ENCODE measurements at places on chromosomes 2 and 18. TPM values are rescaled to one million over a fixed set of nuclear protein-coding genes. Genes with fewer than 3 reads are reported as not detected.
A peak's percentile ranks its signal among the peaks of the same experiment; 100 is the strongest.

GRCh38 chr18:37122877-37123276 lies 293.9 kb downstream of the KIAA1328 start:
- no peak overlapping the region for H3K4me3 ChIP-seq
- DNase-seq: no peak
- no peaks in the 10 kb centered on the region for H3K36me3 ChIP-seq
- H3K27me3 ChIP-seq: no peaks in the 10 kb centered on the region
- no peak overlapping the region for H3K27ac ChIP-seq
- H3K4me1 ChIP-seq: no peaks in the 10 kb centered on the region

GRCh38 chr2:57368190-57368589 lies 678.4 kb upstream of the VRK2 start:
- no peaks in the 10 kb centered on the region for H3K36me3 ChIP-seq
- no peak overlapping the region for H3K4me3 ChIP-seq
- H3K4me1 ChIP-seq: no peaks in the 10 kb centered on the region

GRCh38 chr2:164903951-164904350 lies 51.4 kb downstream of the SLC38A11 start:
- H3K27ac ChIP-seq: no peak overlapping the region
- no peak overlapping the region for H3K4me3 ChIP-seq
- H3K36me3 ChIP-seq: no peaks in the 10 kb centered on the region
- DNase-seq: no peak
- H3K4me1 ChIP-seq: no peaks in the 10 kb centered on the region

- DNase-seq: no peak
- no peaks in the 10 kb centered on the region for H3K27me3 ChIP-seq
- no peaks in the 10 kb centered on the region for H3K36me3 ChIP-seq
- no peak overlapping the region for H3K27ac ChIP-seq
- no peaks in the 10 kb centered on the region for H3K4me1 ChIP-seq
Measured at GRCh38 chr2:177893880-177894279, 178.7 kb downstream of the PDE11A start.

- no peaks in the 10 kb centered on the region for H3K27me3 ChIP-seq
- DNase-seq: no peak
- H3K36me3 ChIP-seq: no peaks in the 10 kb centered on the region
- no peak overlapping the region for H3K4me3 ChIP-seq
- H3K27ac ChIP-seq: no peak overlapping the region
- H3K4me1 ChIP-seq: no peaks in the 10 kb centered on the region
Measured at GRCh38 chr2:72570413-72570812, 255.4 kb downstream of the EXOC6B start.

- H3K27me3 ChIP-seq: no peaks in the 10 kb centered on the region
- H3K27ac ChIP-seq: no peak overlapping the region
- H3K4me1 ChIP-seq: no peaks in the 10 kb centered on the region
- H3K36me3 ChIP-seq: no peaks in the 10 kb centered on the region
- no peak for DNase-seq
Measured at GRCh38 chr2:67877301-67877700, 185.5 kb downstream of the C1D start.

DNA sequence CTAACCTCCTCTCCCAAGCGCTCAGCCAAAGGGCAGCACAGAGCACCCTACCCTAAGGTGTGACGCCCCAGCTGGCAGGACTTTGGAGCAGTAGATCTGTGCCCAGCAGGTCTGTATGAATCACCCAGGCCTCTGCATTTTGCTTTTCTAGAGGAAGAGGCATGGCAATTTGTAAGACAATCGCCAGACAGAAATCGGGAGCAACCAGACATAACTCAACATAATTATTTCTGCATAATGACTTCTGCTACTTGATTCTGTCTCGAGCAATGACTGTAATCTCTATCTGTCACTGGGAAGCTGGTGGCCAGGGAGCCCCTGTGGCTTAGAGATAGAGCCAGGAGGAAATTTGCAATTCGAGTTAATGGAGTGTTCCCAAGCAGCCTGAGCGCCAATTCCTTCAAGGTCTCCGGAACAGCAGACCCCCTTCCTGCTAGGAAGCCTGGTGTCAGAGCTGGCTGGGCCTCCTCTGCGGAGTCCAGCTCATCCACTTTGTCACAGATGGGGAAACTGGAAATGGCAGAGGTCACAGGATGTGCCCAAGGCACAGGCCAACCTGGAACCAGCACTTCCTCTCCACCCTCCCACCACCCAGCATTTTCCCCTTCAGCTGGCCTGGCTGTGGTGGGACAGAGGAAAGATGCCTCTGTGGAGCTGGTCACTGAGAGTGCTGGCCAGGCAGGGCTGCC lies 55.0 kb downstream of the ODC1 start:
- DNase-seq: no peak
- peaks cover 3% of the 10 kb centered on the region for H3K36me3 ChIP-seq
- H3K27ac ChIP-seq: no peak overlapping the region
- H3K4me3 ChIP-seq: no peak overlapping the region
- no peaks in the 10 kb centered on the region for H3K27me3 ChIP-seq
- H3K4me1 ChIP-seq: peaks cover 47% of the 10 kb centered on the region

DNA sequence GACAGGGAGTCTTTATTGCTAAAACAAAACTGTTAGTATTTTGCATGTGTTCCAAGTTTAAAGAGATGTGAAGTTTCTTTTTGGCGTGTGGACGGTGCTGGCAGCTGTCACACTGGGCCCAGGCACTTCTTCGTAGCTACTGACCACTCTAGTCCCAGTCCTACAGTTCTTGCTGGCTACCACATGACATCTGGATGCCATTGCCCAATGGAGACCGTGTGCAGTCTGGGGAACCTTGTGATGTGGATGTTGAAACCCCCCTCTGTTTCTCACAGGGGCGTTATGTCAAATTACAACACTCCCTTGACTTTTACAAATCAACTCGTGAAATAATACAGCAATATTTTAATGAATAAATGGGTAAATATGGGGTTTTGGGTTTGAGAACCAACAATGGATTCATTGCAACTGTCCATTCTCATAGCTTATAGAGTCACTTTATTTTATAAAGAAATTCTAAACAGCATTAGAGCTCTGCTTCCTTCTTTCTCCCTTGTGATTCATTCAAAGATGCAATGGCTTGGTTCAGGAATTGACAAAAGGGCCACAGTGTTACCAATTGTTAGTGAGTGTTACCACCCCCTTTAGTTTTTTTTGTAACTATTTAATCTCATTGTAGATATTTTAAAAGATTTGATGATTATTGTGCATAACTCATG lies 1.2 kb downstream of the GPD2 start:
- H3K4me3 ChIP-seq: peak overlapping the region; percentile 66
- peaks cover 22% of the 10 kb centered on the region for H3K4me1 ChIP-seq

DNA sequence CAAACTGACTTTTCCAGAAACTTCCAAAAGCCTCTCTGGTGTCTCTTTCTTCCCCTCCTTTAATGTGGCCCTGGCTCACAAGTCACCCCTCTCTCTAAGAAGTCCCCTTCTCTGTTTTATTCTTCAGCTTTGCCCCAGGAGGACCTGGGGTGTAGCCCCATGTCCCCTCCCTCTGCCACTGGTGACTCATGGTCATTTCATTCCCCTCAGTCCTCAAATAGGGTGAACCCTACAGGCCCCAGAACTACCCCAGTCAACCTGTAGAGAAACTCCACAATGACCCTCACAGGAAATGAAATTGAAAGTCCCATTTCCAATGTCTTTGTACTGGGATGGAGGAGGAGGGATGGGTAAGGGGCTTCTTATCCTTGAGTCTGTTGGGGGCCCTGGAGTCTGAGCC lies 6.2 kb upstream of the SPEG start:
- DNase-seq: no peak
- H3K27me3 ChIP-seq: no peaks in the 10 kb centered on the region

DNA sequence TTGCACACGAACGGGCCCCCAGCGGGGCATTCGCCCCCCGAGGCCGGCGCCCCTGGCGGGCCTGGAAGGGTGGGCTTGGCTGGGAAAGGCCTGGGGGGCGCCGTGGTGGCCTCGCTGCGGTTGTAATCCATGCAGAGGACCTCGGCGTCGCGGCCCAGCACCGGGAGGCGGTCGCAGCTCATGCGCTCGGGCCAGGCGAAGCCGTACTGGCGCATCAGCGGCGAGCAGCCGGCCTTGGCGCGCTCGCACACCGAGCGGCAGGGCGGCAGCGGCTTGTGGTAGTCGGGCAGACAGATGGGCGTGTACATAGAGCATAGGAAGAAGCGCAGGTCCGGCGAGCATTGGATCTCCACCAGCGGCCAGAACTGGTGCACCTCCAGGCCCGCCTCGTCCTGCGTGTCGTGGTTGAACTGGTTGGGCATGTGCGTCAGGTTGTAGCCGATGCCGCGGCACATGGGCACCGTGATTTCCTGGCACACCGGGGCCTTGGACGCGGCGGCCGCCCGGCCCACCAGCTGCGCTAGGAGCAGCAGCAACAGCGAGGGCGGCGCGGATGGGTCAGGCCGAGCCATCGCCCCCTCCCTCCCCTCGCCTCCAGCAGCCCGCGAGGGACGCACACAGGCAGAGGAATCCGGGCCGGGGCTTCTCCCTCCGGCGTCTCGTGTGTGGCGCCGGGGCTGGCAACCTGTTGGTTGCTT lies 1.4 kb downstream of the FZD5 start:
- DNase-seq: peak; percentile 49
- H3K4me1 ChIP-seq: peaks cover 41% of the 10 kb centered on the region
- H3K27me3 ChIP-seq: peaks cover 9% of the 10 kb centered on the region
- no peaks in the 10 kb centered on the region for H3K36me3 ChIP-seq

DNA sequence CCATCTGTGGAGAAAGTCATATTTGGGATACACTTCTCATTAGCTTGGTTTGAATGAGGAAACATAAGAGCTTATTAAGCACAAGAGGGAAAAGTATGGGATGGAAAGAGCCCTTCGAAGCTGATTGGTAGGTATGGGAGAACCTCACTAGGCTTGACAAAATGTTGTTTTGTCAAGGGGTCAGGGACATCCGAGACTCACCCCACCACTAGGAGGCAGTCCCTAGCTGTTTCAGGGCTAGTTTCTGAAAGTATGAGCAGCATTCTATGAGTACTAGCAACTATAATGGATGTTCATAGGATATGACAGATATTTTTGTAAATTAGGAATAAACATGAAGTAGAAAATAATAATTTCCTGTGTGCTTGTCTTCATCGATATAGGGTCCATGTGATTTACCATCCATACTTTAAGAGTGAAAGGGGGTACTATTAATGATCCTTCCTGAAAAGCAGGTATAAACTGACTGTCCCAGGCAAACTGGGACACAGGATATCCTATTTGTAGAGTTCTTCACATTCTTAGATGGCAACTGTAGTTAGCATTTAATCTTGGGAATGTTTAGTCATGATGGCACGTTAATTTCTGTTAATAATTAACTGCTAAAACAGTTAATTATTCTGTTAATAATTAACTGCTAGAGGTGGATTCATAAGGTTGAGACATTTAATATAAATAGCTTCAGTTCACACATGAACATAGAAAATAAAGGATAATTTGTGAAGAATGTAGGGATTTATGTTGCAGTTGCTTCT lies 28.4 kb downstream of the OTX1 start:
- no peaks in the 10 kb centered on the region for H3K4me1 ChIP-seq
- H3K4me3 ChIP-seq: no peak overlapping the region
- DNase-seq: no peak
- no peak overlapping the region for H3K27ac ChIP-seq

- no peak overlapping the region for H3K27ac ChIP-seq
- H3K4me3 ChIP-seq: no peak overlapping the region
- H3K4me1 ChIP-seq: no peaks in the 10 kb centered on the region
- H3K27me3 ChIP-seq: no peaks in the 10 kb centered on the region
Measured at GRCh38 chr18:74929110-74929509, 279.8 kb downstream of the PTGR3 start.

DNA sequence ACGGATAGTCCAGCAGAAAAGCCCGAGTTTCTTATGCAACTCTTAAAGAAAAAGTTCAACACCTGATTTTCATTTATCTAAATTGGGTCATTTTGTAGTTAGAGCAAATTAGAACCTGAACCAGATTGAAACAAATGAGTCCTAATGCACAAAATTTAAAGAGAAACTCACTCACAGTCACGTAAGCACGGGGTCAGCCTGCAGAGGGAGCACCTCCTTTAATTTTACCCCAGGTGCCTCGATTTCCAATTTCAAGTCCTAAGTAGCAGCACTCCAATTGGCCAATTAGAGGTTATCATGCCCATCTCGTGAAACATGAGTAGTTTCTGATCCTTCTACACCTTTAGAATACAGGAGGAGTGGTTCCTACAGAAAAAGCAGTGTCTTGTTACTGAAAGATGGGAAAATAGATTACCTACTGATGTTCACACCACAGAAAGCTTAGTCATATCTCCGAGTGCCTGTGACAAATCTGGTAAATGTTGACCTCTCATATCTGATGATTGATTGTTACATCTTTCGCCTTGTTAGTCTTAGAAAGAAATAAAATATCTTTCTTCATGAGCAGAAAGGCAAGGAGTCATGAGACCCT lies 1929.8 kb upstream of the LRRTM1 start:
- H3K4me1 ChIP-seq: no peaks in the 10 kb centered on the region
- no peak for DNase-seq
- no peaks in the 10 kb centered on the region for H3K27me3 ChIP-seq
- H3K27ac ChIP-seq: no peak overlapping the region
- no peak overlapping the region for H3K4me3 ChIP-seq

- no peaks in the 10 kb centered on the region for H3K27me3 ChIP-seq
- H3K36me3 ChIP-seq: no peaks in the 10 kb centered on the region
- DNase-seq: peak; percentile 90
- peak within 1 kb of the TSS; percentile 90 for H3K4me3 ChIP-seq
- peak within 1 kb of the TSS; percentile 65 for H3K27ac ChIP-seq
Measured at GRCh38 chr2:73071360-73072128, at the start of gene SFXN5. Gene SFXN5, minus strand, starts transcription at chr2:73071712. Its CDS starts 7 bp downstream, at chr2:73071705.

GRCh38 chr18:10860382-10860781 lies 289.0 kb downstream of the PIEZO2 start:
- H3K4me1 ChIP-seq: no peaks in the 10 kb centered on the region
- H3K27me3 ChIP-seq: no peaks in the 10 kb centered on the region
- H3K4me3 ChIP-seq: no peak overlapping the region
- no peak overlapping the region for H3K27ac ChIP-seq
- DNase-seq: no peak

- H3K36me3 ChIP-seq: no peaks in the 10 kb centered on the region
- H3K4me1 ChIP-seq: peaks cover 85% of the 10 kb centered on the region
- H3K27me3 ChIP-seq: no peaks in the 10 kb centered on the region
- no peak overlapping the region for H3K27ac ChIP-seq
- DNase-seq: no peak
- H3K4me3 ChIP-seq: no peak overlapping the region
Measured at GRCh38 chr2:68231061-68231372, 21.3 kb downstream of the PPP3R1 start.

- H3K4me1 ChIP-seq: peaks cover 10% of the 10 kb centered on the region
- H3K27ac ChIP-seq: no peak overlapping the region
- no peak for DNase-seq
- no peak overlapping the region for H3K4me3 ChIP-seq
- H3K36me3 ChIP-seq: no peaks in the 10 kb centered on the region
- H3K27me3 ChIP-seq: no peaks in the 10 kb centered on the region
Measured at GRCh38 chr18:70688286-70688685, 399.4 kb downstream of the SOCS6 start.

GRCh38 chr2:18005411-18005810 lies 126.9 kb downstream of the KCNS3 start:
- DNase-seq: no peak
- no peak overlapping the region for H3K4me3 ChIP-seq
- no peaks in the 10 kb centered on the region for H3K4me1 ChIP-seq
- no peaks in the 10 kb centered on the region for H3K27me3 ChIP-seq
- no peaks in the 10 kb centered on the region for H3K36me3 ChIP-seq
- H3K27ac ChIP-seq: no peak overlapping the region

- no peaks in the 10 kb centered on the region for H3K27me3 ChIP-seq
- no peak for DNase-seq
- H3K4me1 ChIP-seq: no peaks in the 10 kb centered on the region
- no peak overlapping the region for H3K4me3 ChIP-seq
Measured at GRCh38 chr2:119233326-119234020, 9.8 kb downstream of the STEAP3 start.

LYPD1 gene
- not detected for total RNA-seq

SNORC gene
- total RNA-seq: 1.5 TPM

FLACC1 gene
- 10.3 TPM for total RNA-seq

SERPINB4 gene
- total RNA-seq: not detected

IL36A gene
- not detected for total RNA-seq

TMEFF2 gene
- not detected for total RNA-seq

Data from CD4-positive, alpha-beta memory T cell (primary cell).